Activated CD4-positive, CD25-positive, alpha-beta regulatory T cell treated with anti-CD3 and anti-CD28 coated beads, Interleukin-2, amount 50 U/mL, for 24 hours (primary cell): ENCODE measurements at places on chromosomes 2 and 18.
A peak's percentile ranks its signal among the peaks of the same experiment; 100 is the strongest.

- ATAC-seq = no peak
Measured at GRCh38 chr2:139165601-139166000, 385.4 kb upstream of the NXPH2 start.

GRCh38 chr2:44948565-44949328, 7.2 kb downstream of the SIX3 start:
- ATAC-seq = no peak

GRCh38 chr2:88061295-88061694, 5.7 kb upstream of the KRCC1 start:
- ATAC-seq = no peak

DNA sequence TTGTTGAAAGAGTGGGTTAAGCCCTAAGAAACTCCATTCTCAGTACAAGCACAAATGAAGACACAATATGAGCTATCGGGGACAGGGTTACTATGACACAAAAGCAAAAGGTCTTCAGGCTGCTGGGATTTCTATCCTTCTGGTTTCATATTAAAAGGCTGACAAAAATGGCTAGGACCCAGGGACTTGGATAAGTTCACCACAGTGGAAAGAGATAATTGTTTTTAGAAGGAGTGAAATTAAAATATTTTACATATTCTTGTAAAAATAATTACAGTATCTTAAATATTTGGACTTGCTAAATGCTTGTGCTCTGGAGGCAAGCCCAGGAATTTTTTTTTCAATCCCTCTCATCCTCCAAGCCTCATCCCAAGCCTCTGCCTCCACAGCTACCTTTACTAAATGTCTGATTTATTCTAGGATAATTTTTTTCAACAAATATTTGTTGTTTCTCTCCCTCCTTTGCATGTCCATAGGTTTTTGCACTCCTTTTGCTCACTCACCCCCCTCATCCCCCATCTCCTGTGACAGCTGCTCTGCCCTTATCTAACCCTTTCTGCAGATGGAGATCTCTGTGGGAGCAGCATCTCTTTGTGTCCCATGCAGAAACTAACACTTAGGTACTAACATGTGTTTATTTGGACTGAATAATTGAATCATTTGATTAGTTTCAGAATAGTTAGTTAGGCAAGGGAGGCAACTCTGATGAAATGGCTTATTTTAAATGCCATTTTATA, 47.8 kb upstream of the NABP1 start:
- ATAC-seq = no peak

DNA sequence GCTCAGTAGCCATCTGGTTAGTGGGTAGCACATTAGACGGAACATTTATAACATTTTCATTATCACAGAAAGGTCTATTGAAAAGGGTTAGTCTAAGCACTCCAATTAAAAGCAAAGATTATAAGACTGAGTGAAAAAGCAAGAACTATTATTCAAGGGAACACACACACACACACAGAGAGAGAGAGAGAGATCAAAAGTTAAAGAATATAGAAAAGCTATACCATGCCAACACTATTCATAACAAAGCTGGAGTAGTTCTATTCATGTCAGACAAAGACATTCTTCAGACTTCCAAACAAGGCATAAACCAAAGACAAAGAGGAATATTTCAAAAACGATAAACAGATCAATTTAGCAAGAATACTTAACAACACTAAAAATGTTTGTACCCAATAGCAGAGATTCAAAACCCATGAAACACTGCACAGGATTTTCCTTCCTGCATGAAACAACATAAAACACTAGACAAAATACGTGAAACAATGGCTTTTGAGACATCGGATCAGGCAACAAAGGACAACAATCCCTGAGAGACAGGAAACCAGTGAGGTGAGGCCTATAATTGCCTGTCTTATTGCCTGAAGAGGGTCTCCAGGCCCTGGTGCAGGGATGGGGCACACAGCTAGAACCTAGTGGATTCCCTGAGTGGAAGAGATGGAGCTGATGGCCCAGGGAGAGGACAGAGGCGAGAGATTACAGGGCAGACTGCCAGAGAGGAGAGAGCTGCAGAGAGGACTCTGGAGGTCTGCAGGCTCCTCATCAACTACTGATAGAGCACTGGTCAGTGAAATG, 83.6 kb upstream of the NPAS2 start:
- ATAC-seq = no peak

DNA sequence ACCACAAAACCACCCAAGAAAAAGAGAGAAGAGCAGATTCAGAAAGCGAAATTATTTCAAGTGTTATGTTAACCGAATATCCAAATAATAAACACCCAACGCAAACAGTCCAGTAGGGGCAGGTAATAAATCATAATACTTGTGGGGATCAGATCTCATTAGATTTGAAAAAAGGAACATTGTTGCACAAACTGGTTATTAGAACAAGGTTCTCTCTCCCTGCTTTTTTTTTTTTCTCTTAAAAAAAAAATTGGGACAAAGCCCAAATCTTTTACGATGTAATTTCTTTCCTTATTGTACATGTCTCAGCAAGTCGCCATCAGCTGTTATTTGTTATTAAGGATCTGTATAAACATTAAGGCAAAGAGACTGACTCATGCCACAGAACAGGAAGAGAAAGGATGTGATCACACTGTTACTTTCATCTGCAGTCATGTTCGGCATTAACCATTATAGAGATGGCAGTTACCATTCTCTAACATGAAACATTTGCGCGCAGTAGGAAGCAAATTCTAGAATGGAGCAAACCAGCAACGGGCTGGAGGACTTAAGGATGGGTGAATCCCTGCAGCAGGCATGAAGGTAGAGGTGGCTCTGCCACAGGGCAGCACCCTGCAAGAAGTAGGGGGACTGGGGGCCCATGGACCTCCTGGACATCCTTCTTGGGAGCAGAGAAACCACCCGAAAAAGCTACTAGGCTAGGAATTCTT, 42.0 kb downstream of the EPHA4 start:
- peak; percentile 81 for ATAC-seq

- no peak for ATAC-seq
Measured at GRCh38 chr2:95272781-95273180, 1.5 kb upstream of the PROM2 start.

- ATAC-seq = no peak
Measured at GRCh38 chr2:208792766-208793165, 386.2 kb downstream of the PTH2R start.

DNA sequence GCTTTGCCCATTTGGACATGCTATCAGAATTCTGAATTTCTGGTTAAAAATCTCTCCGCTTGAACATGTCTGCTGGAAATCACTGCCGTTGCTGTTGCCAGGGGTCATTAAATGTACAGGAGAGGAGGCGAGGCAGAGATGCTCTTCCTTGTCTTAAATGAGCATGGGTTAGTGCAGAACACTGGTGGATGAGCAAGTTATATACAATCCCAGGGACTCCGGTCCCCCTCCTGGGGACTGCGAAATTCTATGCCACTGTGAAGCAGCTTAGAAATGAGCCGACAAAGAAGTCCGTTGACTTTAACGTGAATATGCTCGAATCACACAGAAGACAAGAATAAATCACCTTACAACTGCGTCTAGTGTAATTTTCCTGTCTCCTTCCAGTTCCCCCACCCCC, 95.1 kb upstream of the KLHL14 start:
- ATAC-seq = no peak

- ATAC-seq = no peak
Measured at GRCh38 chr2:1757567-1757966, 13.3 kb upstream of the PXDN start.

- no peak for ATAC-seq
Measured at GRCh38 chr2:142033393-142033792, 97.4 kb downstream of the LRP1B start.

DNA sequence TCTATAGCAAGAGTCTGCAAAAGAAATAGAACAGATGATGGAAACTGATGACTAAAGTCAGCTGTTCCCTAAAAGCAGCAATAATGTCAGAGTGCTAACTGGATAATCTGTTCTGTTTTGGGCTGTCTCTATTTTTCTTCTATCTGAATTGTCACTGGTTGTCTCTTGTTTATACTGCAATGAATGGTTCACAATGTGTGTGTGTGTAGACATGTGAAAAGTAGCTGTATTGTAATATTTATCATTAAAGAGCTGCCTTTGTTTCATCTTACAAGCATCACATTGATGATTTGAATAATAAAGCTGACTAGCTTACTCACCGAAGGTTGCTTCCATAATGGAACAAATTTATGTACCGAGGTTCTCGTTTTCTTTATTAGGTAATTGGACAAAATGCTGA, 456.0 kb upstream of the ZEB2 start:
- no peak for ATAC-seq

DNA sequence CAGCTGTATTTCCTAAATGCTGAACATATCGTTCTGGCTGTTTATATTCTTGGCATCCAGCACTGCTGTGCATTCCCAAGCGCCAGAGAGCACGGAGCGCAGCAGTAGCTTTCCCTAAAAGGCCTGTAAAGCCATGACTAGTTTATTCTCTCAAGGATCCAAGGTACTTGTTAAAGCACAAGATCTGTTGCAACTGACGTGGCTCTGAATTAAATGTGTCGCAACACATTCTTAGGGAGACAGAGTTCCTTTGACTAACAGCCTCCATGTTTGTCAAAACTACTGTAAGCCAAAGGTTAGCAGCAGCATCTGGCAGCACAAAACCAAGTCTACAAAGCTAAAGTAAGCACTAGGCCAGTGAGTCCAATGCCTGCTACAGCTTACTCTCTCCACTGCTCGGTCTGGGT, 188.6 kb upstream of the FN1 start:
- ATAC-seq = no peak

GRCh38 chr2:234278556-234279255, 218.2 kb downstream of the ARL4C start:
- ATAC-seq = peak; percentile 84

DNA sequence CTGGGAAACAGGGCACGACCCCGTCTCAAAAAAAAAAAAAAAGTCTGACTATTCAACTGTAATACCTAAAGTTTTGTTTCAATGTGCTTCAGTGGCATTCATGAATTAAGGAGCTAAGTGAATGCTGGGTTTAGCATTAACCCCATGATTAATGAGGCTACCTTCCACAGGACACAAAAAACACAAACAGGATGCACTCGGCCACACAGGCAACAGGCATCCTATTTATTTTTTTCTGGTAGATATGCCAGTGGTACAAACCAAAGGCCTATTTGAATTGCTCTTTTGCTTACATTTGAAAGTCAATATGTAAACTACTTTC, 48.3 kb downstream of the CDH2 start:
- no peak for ATAC-seq

DNA sequence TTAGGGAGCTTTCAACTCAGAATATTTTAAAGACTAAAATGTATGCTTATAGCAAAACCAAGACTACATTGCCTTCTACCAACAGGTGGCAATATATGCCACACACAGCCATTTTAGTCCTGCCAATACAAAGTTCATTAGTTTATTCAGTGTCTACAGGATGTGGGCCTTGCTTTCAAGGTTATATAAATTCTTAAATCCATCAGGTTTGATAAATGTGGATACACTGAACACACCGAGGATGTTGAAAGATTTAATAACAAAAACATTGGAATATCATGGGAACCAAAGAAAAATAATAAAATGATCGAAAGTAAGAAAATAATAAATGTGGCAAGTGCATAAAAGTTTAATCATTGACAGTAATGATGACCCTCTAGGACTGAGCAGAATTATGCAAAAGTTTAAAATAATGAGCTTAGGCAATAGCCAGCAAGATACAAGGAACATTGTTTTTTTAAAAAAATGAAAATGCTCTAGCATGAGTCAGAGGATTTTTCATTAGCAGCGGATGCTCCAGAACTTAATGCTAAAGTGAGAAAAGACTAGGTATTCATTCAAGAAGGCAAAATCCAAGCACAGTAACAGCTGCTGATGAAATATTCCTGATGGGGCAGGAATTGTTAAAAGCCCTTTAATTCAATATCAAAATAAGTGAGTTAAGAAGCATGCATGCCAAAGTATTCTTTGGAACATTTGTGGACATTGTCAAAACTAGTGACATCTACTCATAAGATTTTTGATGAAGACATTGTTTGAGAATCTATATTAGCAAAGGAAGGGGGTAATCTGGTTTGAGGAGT, 14.2 kb downstream of the SCN9A start:
- no peak for ATAC-seq

GRCh38 chr2:28993206-28993960, 12.3 kb downstream of the TOGARAM2 start:
- no peak for ATAC-seq

GRCh38 chr2:216873573-216873972, 13.7 kb upstream of the TNP1 start:
- ATAC-seq = no peak

DNA sequence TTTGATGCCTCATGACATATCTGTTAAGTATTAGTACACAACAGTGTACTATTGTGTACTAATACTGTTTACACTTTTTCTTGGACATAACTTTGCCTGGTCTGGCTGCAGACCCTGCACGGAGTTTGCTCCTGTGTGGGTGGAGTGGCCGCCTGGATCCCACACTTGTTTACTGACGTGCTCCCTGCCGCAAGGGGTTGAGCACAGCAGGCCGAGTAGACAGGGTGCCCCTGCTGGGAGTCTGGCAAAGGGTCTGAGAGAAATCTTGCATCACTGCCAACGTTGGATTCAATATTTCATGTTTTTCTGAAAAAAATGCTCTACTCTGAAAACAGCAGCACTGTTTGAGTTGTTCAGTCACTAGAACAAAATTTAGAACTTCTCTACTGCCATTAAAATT, 59.0 kb downstream of the PDK1 start:
- ATAC-seq = no peak

DNA sequence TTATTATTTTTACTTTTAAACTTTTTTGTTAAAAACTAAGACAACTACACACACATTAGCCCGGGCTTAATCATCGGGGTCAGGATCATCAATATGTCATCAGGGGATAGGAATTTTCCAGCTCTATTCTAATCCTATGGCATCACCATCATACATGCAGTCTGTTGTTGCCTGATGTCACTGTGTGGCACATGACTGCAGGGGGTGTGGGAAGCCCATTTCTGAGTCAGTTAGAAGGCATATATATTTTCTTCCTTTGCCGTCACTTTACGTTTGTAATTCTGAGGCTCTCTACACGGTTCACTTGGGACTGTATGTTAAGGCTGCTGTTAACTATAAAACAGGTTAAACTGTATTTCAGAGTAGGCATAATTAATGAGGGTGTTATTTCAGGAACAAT, 144.4 kb upstream of the ITGA6 start:
- no peak for ATAC-seq

DNA sequence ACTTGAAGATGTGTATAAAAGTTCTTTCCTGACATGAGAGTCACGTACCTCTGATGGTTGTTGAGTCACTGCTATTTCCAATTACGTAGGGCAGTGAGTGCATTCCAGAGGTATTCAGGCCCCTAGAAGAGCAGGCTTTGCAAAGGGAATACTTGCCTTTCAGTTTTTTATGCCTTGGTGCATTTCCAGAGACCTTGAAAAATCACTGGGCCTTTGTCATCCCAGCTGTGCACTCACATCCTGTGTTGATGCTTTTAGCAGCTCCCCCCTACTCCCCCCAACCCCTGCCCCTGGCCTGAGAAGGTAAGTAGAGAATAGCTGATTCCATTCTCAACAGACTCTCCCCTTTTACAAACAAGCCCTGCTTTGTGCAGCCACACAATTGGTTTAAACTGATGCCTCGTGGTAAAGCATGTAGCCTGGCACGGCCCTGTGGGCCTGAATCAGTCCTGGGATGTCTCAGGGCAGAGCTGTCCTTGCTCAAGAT, 174.2 kb downstream of the PRPF40A start:
- ATAC-seq = no peak

- no peak for ATAC-seq
Measured at GRCh38 chr18:73766910-73767515, 380.6 kb downstream of the FBXO15 start.
